IMR-90 (cell line): ENCODE measurements at places on chromosomes 1 and 21.

DNA sequence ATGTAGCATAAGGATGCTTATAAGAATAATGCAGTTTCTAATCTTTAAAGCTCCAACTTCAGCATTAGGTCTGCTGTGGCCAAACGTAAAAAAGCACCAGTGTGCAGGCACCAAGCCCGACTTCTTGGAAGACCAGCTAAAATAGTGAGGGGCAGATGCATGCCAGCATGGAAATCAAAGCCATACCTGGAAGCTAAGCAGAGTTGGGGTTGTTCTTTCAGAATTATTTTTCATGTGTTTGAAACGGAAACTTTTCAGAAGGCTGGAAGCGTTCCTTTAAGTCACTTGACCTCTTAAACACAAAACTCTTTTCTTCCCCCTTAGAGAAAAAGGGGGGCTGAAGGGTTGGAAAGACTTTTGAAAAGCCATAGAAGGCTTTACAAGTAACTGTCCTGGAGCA lies 329.2 kb upstream of the C1orf87 start:
- DNase-seq: no peak

DNA sequence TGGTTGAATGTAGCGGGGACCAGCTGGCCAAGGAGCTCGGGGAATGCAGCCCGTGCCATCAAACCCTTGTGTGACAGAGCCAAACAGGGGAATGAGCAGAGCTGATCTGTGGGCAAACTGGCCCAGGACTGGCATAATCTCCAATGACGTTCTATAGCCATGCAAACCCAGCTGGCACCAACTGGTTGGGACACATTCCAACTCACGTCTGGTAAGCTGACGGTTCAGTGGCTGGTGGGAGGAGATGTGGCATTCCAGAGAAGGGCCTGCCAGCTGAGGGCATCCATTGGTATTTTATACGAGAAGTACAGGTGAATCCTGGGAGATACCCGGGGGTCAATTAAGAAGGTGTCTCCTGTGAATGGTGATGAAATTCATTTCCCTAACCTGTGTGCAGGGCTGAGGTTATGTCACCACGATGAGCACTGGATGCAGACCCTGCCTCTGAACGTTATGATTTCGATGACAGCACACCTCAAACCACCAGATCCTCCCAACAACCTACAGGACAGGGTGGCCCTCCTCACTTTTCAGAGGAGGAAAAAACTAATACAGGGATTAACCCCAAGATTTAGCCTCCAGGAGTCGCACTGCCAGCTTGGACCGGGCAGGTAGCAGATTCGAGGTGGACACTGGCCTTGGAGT lies 39.0 kb upstream of the RUNX3 start:
- DNase-seq: no peak

- peak; percentile 79 for DNase-seq
These were observed 131.6 kb downstream of the TGFBR3 start for GRCh38 chr1:91754348-91754747.

DNA sequence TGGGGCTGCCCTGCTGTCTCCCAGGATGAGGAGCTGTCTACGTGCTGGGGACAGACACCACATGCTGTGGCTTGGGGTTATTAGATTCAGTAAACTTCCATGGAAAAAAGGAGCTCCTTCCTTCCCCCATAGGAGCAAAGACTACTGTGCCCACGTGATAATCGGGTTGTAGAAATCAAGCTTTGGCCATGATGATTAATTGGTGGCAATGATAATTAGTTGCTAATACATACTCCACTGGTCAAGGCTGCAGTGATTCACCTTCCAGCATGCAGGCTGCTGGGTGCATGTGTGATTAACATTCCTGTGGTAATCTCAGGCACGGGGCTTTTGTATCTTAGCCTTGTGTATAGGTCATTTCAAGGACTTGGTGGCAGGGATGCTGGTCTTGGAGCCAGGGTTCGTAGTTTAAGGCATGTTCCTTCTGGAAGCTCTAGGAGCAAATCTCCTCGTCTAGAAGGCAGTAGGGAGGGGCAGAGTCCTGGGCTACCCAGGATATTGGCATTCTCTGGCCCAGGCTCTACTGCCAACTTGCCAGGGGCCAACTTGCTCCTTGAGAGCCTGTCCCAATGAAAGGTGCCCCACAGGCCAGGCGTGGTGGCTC lies 41.4 kb downstream of the TMCO4 start:
- DNase-seq: peak; percentile 84

GRCh38 chr1:154982341-154982740 lies 803 bp upstream of the FLAD1 start:
- no peak for DNase-seq

DNA sequence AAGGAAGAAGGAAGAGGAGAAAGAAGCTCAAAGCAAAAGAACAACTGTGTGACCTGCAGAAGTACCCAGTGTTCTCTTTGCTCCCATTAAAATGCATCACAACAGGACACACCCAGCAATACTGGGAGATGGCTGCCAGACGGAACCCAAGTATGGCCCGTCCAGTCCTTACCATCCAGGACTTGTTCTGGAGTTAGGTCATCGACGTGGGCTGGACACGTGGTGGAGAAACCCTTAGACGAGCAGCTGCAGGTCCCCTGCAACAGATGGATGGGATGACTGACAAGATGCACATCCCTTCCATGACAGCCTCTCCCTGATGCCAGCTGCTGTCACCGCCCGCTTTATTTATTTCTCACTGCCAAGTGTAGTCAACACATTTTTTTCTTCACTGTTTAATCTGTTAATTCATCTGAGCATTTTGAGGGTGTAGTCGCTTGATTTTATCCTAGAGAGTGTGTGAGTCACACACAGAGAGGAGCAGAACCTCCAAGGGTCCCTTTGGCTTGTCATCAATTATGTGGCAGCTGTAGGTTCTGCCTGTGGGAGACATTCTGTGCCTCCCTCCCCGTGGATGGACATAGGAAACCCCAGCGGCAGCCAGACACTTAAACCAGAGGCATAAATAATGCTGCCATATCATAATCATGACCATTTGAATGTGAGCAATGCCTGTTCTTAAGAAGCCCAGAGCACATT lies 80.9 kb downstream of the ABCA4 start:
- no peak for DNase-seq

GRCh38 chr1:221254813-221255212 lies 375.6 kb downstream of the HLX start:
- DNase-seq: no peak

DNA sequence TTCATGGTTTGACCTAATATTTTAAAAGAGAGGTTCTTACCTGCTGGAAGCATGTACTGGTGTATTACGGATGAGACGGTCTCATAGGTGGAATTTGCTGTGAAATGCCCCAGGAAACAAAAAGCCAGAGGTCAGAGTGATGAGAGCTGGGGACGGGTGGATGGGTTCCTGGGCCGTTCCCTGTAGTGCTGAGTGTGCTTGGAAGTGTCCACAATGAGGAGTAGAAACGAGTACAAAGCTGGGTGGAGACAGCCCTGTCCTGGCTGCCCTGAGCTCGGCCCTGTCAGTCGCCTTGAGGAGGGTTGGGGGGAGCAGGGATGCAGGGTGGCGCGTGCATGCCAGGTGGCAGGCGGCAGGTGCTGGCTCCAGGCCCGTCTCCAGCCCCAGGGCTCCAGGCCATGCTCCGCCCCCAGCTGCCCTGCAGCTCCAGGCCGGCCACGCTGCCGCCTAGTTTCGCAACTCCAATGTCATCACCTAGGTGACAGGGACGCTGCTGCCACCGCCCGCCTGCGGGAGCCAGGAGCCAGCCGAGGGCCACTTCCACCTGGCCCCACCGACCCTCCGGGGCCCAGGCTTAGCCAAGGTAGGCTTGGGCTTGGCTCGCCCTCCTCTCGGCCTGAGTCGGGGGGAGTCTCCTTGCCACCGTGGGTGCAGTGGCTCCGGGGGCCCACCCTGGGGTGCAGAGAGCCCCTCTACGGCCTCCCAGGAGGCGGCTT lies 16.4 kb downstream of the TP73 start:
- no peak for DNase-seq

- peak; percentile 29 for DNase-seq
These were observed 95.6 kb downstream of the TGFBR3 start for GRCh38 chr1:91790392-91790791.

DNA sequence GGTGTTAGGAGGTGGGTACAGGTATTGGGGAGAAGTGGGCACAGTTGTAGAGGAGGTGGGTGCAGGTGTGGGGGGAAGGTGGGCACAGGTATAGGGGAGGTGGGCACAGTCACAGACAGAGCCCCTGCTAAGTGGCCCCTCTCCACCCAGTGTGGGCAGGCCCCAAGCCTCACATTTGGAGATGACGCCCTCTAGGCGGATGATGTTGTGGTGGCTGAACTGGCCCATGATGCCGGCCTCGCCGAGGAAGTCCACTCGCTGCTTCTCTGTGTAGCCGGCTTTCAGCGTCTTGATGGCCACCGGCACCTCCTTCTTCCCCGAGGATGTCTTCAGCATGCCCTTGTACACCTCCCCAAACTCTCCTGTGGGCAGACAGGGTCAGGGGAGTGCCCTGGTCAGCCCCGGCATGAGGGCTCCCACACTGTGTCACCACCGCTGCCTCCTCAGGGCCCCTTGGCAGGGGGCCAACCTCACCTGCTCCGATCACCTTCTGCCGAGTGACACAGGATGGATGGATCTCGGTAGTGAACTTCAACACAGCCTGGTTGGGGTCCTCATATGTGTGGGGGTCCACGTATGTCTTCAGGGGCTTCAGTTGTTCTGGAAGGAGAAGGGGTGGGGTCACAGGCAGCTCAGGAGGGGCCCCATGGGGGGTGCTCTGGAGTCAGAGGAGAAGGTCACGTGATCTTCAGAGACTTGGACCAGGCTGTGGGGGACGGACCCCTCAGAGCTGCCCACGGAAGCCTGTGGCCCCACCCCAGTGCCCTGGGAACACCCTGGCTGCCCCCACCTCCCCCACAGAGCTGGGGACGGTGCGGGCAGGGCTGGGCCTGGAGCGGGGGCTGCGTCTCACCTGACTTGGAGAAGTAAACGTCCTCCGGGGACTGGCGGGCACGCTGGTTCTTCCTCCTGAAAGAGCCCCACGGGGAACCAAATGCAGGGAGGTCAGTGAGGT lies 22.6 kb downstream of the EPHA2 start:
- no peak for DNase-seq

DNA sequence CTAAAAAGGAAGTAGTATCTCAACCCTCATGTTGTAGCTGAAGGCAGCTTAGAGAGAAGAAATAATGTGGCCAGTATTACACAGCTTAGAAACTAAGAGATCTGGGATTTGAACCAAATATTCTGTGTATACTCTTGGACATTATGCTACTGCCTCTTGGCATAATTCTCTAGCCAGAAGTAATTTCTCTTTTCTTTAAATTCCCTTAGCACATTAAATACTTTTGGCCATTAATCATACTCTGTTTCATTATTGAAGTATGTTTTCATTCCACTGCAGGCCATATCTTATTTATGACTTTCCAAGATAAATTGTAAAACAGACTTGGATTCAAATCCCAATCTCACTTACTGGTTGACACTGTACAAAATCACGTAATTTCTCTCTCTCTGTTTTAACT lies 181.3 kb upstream of the SPAG17 start:
- DNase-seq: no peak

DNA sequence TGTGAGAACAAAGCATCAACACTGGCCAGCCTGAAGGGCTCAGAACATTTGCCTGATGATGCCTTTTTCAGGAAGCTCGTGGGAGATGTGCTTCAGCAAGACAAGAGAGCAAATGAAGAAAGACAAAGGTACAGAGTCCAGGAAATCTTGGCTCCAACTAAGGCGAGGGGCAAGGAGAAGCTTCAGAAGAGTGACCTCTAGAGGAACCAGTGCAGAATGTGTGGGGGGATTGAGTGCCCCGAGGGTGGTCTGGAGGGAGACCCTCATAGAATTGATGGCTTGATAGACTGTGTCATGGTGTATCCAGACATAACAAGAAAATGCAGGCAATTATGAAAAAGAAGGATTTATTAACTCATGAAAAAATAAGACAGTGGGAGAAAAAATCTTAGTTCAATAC lies 15.3 kb upstream of the NLRP3 start:
- no peak for DNase-seq

- no peak for DNase-seq
These were observed 14.5 kb upstream of the TNFRSF1B start for GRCh38 chr1:12152113-12152891.

GRCh38 chr1:207903053-207903452 lies 7.9 kb downstream of the CD34 start:
- DNase-seq: no peak

DNA sequence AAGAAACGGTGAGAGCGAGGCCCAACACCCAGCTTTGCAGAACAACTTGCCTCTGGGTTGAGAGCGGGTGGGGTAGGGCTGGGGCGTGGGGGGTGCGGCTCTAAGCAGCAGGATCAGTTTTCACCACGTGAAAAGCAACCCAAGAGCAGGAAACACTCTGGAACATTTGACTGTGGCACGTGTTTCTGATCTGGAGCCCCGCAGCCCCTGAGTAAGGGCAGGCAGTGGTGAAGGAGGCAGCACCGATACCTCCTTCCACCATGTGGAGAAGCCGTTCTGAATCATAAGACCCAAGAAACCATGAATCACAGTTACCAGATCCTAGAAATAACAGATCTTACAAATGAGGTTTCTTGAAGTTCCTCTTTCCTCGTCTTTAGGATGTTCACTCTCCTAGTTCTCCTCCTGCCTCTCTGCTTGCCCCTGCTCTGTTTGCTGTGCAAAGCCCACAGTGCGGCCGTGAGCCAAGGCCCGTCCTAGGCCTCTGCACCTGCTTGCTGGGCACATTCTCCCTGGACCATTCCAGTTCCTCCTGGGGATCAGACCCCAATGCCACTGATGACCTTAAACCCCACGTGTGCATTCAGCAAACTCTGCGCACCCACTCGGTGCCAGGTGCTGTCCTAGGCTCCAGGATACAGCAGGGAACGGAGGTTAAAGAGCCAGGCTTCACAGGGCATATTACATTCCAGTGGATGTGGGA lies 31.9 kb downstream of the SLC1A7 start:
- peak; percentile 66 for DNase-seq

- DNase-seq: no peak
These were observed 37.6 kb downstream of the STUM start for GRCh38 chr1:226586116-226586515.

DNA sequence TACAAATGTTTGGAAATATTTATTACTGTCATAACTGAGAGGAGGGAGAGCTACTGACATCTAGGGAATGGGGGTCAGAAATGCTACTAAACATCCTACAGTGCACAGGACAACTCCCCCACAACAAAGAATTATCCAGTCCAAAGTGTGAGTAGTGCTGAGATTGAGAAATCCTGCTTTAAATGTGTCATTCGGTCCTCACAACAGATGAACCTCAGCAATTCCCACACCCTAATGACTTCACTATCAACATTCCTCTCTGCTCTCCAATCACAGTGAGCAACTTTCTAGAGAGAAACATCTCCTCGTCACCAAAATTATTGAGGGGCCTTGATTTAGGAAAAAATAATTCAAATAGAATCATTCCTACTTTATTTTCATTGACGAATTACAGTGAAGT lies 18.0 kb downstream of the OMA1 start:
- peak; percentile 78 for DNase-seq

GRCh38 chr21:16323596-16323995 lies 593.8 kb downstream of the USP25 start:
- DNase-seq: peak; percentile 29

- no peak for DNase-seq
These were observed 46.0 kb downstream of the CEP350 start for GRCh38 chr1:180000575-180000974.

DNA sequence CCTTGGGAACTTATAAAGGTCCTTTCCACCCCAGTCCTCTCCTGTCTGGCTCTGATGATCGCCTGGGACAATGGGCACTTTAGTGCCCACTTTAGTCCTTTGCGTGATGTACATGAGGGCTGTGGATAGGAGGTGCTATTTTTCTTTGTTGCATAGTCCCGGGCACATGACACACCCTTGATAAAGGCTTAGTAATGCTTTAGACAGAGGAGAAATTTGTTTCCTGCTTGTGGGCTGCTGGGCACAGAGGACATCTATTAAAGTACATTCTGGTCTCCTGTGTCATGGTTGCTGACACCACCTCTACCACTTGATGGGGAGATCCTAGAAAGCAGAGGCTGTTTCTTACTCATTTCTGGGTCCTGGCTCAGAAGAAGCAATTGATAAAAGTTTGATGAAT lies 5.4 kb upstream of the KNCN start:
- peak; percentile 56 for DNase-seq
